ENCODE measurements at places on chromosomes 11 and 22. TPM values are rescaled to one million over a fixed set of nuclear protein-coding genes. Genes with fewer than 3 reads are reported as not detected.

The SEPTIN5 gene
- total RNA-seq: 10.4 TPM

GRCh38 chr22:38422611-38423511, 32.1 kb downstream of the KCNJ4 start:
- no peak for DNase-seq

The FAM83F gene
- not detected for total RNA-seq

- no peak for DNase-seq
Measured at GRCh38 chr11:26191193-26191592, 140.7 kb upstream of the ANO3 start.

DNA sequence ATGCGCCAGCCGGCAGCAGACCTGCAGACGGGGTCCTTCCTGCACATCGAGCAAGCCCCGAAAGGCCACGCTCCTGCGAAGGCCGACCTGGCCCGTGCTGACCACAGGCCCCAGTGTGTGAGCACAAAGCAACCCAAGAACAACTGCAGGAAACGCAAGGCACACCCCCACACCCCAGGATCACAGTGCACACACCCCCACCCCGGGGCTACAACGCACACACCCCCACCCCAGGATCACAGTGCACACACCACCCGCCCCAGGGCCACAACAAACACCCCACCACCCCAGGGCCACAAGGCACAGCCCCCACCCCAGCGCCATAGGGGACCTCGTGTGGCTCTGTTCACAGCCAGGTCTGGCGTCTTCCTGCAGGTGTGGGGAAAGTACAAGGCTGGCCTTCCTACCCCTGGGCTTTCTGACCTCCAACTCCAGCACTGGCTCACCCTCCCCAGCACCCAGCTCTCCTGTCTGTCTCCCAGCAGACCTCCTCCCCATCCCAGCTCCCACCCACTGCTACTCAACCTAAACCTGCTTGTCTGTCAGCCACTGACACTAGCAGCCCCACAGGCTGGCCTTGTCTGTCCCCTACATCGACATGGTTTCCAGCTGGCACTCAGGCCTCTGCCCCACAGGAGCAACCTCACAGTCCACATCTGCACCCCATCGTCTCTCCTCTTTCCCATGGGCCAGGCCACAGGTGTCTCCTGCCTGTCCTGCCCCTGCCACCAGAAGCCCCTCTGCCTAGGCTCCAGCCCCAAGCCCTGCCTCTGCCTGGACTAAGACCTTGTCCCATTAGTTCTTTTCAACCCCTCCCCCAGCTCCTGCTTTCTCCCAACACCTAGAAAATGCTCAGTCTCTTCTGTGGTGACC, 20.5 kb upstream of the EFCAB6 start:
- no peak for DNase-seq

The TSKU gene
- total RNA-seq: 18.6 TPM

GRCh38 chr22:44086271-44087088, 62.4 kb downstream of the PARVB start:
- DNase-seq: peak; percentile 23

DNA sequence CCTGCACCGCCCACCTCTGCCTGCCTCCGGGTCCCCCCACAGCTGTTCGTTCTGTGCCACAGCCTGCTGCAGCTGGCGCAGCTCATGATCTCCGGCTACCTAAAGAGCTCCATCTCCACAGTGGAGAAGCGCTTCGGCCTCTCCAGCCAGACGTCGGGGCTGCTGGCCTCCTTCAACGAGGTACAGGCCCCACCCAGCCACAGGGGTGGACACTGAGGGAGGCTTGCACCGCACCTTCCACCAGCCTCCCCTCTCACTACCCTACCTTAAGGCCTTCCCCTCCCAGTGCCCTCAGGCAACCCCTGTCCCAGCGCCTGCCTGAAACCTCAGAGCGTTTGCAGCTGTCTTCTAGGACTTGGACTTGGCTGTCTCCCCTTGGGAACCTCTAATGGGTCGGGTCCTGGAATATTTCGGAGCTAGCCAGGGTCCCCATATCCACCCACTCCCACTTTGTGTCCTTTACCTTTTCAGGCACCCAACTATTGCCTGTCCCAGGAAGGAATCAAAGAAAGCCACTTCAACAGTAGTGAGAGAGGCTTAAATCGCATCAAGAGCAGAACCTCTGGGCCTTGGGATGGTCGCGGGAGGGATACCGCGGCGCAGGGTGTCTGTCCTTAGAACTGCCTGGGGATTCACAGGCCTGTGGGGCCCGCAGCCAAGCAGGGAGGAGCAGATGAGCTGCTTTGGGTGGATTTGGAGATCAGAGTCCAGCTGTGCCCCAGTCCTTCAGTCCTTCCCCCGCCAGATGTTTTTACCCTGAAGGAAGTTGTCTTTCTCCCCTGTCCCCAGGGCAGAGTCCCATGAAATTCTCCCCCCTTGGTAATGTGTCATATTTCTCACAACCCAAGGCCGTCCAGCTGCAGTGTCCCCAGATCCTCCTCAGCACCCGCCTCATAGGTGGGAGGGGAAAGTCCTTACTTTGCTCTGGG, 13.3 kb downstream of the SLCO2B1 start:
- no peak for DNase-seq

DNA sequence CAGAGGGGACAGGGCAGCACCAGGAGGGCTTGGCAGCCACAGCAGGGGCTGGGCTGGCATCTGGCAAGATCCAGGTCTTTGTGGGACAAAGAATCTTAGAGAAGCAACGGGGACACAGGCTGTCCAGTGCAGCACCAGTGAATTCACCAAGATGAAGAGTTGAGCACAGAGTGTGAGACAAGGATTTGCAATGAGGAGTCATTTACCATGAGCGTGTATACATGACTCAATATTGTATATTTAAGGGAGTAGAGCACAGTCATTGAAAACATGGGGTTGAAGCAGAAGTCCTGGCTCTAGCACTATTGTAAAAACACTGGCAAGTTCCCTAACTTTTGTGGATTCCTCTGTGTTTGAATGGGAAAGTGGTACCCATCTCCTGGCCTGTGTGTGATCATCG, 3.5 kb downstream of the APOL1 start:
- DNase-seq: no peak

GRCh38 chr11:57432714-57433163, 5.8 kb upstream of the SLC43A3 start:
- DNase-seq: peak; percentile 96

The AP5B1 gene
- 13.8 TPM for total RNA-seq

DNA sequence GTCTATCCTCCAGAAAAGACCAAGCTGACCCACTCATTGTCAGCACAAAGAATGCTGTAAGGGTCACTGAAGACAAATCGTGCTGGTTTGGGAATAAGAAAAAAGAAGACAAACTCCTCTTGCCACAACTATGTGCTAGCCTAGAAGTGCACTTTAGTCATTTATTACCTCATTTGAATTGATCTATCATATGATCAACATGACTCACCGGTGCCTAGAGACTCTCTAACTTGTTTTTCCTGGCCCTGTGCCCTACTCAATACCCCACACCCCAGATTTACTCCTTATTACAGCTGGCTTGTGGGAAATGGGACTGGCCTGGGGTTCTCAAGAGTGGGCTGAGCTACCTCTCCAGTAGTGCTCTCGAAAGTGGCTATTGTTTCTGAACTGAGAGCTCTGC, 35.9 kb upstream of the HORMAD2 start:
- DNase-seq: peak; percentile 76

The CLMP gene
- 115 TPM for total RNA-seq

DNA sequence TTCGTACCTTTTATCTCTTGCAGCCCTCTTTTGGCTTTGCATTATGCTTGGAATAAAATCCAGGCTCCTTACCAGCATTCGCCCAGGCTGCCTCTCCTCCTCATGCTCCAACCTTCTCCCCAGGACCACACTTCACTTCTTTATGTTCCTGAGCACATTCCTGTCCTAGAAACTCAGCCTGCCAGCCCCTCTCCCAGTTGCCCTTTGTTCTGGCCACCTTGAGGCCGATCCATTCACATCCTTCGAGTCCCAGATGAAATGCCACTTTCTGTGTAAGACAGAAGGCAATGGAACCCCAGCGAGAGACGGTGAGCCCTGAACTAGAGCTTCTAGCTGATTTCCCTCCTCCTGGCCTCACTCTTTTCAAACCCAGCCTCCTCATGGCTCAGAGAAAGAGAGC, 73.0 kb upstream of the NTM start:
- no peak for DNase-seq

GRCh38 chr11:33375688-33376311, 118.6 kb downstream of the HIPK3 start:
- peak; percentile 15 for DNase-seq

DNA sequence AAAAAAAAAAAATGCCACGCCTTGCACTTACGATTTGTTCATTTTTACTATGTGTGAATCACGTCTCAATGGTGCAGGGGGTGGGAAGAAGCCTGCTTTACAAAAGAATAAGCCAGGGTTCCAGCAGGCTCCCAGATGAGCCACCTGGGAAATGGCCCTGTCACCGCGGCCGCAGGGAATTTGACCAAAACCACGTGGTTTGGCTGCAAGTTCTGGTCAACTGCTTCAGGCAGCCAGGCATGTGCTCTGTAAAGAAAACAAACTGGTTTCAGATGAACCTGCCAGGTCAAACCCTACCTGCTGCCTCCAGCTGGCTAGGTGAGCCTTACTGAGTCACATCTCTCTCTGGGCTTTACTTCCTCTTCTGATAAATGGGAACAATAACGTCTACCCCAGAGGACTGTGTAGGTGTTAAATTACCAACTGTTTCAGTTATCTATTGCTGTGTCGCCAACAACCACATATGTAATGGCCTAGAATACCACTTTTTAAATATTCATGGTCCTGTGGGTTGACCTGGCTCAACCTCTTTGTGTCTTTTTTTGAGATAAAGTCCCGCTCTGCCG, 30.5 kb upstream of the GCAT start:
- DNase-seq: peak; percentile 83

The SAA4 gene
- total RNA-seq: not detected

Measured in fibroblast of villous mesenchyme (primary cell).